ENCODE measurements at places on chromosomes 2 and 18.
A peak's percentile ranks its signal among the peaks of the same experiment; 100 is the strongest.

- no peak for DNase-seq
Observed at GRCh38 chr2:58081000-58081399, 34.4 kb downstream of the VRK2 start.

- no peak for DNase-seq
Observed at GRCh38 chr18:79677840-79678239, 1.8 kb upstream of the CTDP1 start.

- peak; percentile 47 for DNase-seq
Observed at GRCh38 chr18:8480506-8481328, 128.5 kb upstream of the RAB12 start.

DNA sequence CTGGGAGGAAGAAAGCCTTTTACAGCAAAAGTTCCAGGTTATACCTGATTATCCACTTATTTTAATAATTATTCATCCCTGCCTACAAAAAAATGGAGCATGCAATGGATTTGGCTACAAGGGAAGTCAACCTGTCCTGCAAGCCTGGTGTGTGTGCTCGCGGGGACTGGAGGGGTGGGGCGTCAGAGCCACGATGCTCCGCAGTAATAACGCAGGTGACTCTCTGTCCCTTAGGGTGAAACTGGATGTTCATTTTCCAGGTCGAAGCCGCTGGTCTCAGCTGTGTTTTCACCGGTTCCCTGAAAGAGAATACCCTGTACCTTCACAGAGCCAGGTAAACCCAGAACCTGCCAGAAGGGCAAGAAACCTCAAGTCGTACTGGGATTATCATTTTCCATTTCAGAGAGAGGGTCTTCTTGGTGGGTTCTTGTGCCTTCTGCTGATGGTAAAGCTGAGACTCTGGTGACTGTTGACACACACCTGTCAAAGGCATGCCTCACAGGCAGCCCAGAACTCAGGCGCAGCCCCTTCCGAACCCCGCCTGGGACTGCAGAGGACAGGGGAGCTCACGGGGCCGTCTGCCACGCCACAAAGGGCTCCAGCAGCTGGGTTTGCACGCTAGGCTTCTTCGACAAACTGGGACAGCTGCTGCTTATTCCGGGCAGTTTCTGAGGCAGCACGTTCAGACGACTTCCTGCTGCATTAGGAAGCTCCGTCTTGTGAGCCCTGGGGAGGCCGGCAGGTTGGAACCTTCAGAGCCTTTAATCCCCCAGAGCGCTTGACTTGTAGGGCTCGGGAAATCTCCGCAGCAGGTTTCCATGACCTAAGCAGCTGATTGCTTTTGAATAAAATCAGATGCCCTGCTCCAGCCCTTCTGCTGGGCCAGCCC is 58.6 kb downstream of the KCNG2 start:
- DNase-seq = no peak

DNA sequence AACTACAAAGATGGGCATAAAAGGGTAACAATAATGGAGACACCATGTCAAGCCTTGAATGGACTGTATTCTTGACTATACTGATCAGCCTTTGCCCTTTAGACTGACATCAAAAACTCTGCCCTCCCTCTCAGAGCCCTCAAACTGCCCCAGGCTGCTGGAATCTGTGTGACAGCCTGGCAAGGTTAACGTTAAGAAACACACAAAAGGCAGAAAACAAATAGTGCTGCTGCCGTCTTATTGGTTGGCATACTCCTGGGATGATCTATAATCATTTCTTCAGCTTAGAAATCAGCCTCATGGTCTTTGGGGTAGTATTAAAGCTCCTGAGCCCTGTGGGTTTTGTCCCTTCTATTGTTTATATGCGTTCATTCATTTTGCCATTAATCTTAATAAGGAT is 338.0 kb downstream of the DCC start:
- DNase-seq = no peak

DNA sequence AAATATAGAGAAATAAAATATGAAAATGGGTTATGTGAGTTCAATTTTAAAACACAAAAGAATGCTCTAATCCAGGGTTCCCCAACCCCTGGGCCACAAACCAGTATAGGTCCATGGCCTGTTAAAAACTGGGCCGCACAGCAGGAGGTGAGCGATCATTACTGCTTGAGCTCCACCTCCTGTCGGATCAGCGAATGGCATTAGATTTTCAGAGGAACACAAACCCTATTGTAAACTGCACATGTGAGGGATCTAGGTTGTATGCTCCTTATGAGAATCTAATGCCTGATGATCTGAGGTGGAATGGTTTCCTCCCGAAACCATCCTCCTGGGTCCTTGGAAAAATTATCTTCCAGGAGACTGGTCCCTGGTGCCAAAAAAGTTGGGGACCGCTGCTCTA is 34.7 kb downstream of the TTR start:
- no peak for DNase-seq

- DNase-seq = no peak
Observed at GRCh38 chr2:229582151-229582550, 132.2 kb downstream of the DNER start.

- DNase-seq = no peak
Observed at GRCh38 chr2:41707790-41708451, 339.9 kb upstream of the PKDCC start.

- peak; percentile 58 for DNase-seq
Observed at GRCh38 chr18:58417752-58418151, 211.1 kb downstream of the ALPK2 start.

DNA sequence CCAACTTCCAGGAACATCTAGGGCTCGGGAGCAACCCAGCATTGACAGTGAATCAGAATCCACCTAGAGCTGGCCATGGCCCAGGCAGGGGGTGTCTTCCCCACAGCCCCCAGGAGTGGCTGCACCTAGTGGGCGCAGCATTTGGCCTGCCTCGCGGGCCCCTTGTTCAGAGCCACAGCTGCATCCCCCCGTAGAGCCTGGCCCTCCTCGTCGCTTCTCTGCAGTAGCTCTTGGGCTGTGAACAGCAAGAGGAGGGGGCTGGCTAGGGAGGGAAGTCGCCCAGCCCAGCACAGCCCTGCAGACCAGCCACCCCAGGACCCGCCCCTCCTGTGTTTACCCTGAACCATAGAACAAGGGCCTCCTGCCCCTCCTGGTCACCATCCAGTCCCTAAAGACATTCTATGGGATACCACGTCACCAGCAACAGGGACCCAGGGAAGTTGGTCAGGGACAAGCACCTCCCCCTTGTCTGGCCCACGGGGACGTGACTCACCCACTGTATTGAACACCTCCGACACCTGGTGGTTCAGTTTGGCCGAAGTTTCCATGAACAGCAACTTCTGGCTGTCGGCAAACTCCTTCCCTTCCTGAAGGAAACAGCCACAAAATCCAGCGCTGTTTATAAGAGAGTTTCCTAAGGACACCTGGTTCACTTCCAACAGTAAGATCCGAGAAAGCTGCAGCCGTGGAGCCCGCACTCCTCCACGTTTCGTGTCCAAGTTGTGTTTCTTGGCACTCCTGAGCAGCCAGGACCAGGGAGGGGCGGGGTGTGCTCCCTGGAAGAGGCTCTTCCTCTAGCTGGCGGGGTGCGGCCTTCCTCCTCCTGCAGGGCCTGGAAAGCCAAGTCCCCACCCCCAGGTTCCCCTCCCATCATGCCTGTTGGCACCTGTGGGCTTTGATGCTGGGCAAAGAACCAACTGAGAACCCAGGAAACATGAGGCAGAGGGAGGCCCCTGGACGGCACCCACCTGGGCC is 8.8 kb downstream of the PRLH start:
- DNase-seq = no peak

DNA sequence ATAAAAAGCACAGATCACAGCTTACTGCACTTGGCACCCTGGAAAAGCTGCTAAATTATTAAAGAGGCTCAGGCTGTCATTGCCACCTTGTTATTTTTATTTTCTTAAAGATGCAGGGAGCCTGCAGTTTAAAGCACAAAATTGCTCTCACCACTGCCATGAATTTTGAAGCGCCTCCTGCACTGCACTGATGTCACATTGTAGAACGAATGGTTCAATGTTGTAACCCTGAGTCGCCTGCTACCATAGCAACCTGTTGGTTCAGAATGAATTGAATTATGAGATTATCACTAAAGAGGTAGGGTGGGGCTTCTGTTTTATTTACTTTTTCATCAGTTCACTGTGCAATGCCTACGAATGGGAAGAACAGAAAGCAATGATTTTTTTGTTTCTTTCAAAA is 16.5 kb downstream of the SCG2 start:
- DNase-seq = no peak

DNA sequence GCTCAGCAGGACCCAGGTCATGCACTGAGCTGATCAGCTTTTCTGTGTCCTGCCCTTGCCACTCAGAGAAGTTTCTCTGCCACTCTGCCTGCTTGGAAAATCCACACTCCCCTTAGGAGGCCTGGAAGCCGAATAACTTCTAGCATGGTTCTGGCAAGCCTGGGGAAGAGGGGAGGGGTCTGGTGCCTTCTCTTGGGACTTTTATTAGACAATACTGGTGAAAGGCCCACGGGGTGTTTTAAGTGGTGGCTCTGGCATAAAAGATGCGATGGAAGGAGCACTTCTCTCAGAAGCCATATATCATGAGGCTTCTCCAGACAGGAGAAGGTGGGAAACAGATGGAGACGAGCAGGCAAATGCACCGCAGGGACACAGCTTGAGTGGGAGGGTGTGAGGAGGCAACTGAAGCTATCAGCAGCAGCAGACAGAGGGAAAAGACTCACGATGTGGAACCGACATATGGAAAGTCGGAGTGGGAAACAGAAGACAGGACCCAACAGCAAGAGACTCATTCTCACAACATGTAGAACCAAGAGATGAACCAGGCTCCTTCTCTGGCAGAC is 141.8 kb upstream of the CTNNA2 start:
- no peak for DNase-seq

- DNase-seq = peak; percentile 32
Observed at GRCh38 chr2:229342376-229342775, 71.3 kb upstream of the PID1 start.

GRCh38 chr2:222802514-222803196 is 58.2 kb upstream of the ACSL3 start:
- DNase-seq = no peak

- DNase-seq = no peak
Observed at GRCh38 chr2:45761635-45762034, 110.2 kb downstream of the PRKCE start.

DNA sequence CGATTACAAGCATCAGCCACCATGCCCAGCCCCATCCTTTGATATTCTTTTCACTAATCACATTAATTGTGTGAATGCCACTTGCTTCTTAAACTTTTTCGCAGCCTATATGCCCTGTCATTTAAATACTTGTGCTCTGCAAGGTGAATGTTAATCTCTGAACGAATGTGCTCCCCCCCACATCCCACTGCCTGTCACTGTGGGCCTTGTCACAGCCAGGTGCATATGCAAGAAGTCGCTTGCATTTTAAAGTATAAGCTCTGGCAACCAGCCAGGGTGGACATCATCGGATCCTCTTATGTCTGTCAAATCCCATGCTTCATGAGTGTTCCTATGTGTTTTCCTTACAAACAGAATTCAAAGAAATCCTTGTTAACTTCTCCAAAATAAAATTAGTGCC is 304.4 kb downstream of the GALR1 start:
- no peak for DNase-seq

DNA sequence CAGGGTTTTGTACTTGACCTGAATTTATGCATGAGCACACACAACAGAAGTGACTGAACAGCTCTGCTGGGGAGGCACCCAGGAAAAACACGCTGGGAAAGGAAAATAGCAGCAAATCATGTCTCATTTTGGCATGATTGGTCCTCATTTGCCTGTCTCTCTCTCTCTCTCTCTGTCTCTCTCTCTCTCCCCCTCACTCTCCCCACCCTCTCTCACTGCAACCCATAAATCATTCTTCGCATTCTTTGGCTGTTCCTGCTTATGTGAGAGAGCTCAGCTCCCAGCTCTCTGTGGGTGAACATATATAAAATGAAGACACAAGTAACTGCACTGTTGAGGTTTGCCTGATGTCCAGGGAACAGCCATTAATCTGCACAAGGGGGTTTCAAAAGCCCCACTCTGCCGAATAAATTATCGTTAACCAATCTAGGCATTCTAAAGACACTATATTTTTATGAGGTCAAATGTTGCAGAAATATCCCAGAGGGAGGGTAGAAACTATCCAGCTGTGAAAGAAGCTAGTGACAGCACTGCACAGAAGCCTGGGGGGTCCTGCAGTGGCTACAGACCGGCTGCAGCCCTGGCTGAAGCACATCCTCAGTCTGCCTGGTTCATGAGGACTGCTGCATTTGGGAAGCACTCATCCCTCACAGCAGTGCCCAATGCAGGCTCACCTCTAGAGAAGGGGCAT is 260.3 kb downstream of the AFF3 start:
- DNase-seq = peak; percentile 93

DNA sequence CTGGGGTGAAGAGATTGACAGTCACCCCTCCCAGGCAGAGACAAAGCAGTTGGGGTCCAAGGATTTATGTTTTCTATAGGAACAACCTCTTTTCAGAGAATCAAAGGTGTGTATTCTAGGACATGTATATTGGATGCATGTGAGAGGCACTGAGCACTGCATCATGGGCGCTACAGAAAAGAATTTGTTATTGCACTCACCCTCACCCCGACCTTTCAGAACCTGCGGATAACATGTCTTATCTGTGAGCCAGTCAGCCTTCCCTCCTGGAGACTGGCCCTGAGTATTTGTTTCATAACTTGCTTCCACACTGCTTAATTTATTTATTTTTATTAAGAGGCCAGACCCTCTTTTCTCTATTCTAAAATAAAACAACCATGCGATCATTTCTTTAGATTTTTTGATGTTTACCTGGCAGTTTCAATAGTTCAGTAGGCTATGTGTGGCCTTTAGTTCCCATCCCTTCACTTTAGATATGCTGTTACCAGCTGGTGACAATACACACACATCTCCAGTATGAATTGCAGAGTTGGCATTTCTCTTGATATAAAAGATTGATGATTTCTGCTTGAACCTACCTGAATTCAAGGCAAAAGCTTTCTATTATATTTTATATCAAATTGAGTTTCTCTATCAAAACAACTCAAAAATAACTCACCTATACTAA is 29.8 kb downstream of the FABP1 start:
- DNase-seq = no peak

DNA sequence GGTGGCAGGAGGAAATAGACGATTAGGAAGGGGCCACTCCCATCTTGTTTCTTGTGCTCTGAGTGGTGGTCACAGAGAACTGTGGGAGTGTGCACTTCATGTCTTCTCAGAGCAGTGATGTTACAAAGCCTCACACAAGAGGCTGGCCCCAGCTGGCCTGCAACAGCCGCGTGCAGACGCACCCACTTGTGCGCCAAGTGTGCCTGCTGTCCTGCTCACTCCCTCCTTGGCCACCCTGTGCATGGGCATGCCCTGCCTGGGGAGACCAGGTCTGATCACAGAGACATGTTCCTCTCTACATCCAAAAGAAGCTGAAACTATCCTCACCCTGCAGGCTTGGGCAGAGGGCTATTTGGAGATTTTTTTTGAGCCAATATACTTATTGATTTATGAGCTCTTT is 108.4 kb downstream of the MRO start:
- DNase-seq = no peak
